ENCODE measurements at places on chromosomes 2 and 18.

- DNase-seq: no peak
These were observed 4.8 kb upstream of the ATP6V1C2 start for GRCh38 chr2:10716581-10716980.

GRCh38 chr2:85788603-85789002 is 34.8 kb downstream of the ATOH8 start:
- DNase-seq: no peak

GRCh38 chr2:31446848-31447247 is 32.3 kb upstream of the XDH start:
- no peak for DNase-seq

DNA sequence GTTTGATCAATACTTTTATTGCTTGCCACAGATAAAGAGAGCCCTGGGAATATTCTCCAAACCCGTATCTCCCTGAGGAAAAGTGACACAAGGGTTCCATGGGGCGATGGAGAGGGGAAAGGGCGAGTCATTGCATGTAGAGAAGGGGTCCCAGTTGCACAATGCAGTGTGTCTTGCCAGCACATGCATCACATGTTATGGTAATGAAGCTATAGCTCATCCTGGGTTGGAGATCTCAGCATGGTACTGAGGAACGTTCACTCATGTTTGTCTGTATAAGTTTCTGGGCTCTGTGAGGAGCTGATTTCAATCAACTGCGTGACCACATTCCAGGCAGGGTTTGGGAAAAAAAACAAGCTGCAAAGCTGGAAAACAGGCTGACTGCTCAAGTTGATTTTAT is 220.7 kb upstream of the MC4R start:
- DNase-seq: no peak

DNA sequence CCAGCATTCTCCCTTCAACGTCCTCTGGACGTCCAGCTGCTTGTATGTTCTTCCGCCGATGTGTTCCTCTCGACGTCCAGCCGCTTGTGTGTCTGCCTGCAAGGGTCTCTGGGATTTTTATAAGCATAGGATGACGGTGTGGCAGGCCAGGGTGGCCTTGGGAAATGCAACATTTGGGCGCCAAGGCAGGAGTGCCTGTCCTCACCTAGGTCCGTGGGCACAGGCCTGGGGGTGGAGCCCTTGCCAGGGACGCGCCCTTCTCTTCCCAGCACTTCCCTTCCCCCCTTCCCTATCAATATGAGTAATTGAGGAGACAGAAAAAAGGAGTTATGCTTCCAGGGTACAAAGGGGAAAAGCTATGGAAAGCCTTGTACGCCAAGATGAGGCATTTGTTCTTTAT is 6.4 kb downstream of the NLRC4 start:
- no peak for DNase-seq

DNA sequence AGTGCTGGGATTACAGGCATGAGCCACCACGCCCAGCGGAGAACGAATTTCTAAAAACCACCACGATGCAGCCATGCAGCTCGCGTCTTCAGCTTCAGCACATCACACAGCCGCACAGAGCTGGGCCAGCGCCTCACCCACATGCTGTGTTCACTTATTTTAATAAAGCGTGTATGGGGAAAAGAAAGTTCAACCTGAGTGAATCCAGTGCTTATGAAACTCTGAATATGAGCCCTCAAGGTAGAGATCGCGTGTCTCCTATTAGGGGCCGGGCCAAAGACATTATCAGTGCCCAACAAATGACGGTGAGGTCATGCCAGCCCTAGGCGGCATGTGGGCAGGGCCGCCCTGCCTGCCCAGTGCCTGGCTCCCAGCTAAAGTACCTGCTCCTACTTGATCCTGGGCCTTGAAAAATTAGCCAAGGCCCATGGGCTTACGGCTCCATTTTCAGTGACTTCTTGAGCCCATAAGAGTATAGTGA is 44.3 kb downstream of the SPRED2 start:
- DNase-seq: peak; percentile 46

- no peak for DNase-seq
These were observed 159.2 kb downstream of the DDX1 start for GRCh38 chr2:15750822-15751329.

DNA sequence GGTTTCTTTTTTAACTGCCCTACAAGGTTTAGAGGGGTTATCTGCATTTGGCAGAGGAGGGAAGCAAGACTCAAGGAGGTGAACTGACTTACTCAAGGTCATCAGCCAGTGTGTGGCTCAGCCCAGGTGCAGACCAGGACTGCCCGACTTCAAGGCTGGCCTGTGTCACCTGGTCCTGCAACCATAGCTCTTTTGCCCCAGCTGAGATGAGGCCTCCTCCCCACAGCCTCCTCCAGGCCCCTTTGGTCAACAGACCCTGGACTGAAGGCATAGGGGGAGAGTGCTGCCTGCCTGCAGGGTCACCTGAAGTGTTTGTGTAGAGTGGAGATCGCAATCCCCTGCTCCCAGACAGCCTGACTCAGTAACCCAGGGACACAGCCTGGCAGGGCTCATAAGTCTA is 168.5 kb upstream of the GLI2 start:
- no peak for DNase-seq

DNA sequence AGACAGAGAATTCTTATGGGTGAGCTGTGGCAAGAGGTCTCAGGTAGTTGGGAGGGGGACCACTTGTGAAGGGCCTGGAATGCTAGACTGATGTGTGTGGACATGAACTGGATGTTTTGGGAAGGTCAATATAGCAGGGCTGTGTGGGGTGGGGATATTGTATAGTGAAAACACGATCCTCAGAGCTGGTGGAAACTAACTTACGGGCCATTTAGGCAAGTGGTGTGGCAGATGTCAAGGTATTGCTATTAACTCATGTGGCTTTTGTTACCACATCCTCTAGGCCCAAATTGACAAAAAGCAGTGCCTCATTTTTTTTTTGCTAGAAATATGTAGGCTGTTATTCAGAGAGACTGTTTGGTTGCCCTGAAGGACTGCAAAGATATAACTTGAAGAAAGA is 8.0 kb upstream of the GALNT1 start:
- no peak for DNase-seq

GRCh38 chr18:8142131-8142711 is 467.0 kb upstream of the RAB12 start:
- no peak for DNase-seq

- no peak for DNase-seq
These were observed 131.4 kb downstream of the CD8B2 start for GRCh38 chr2:106618614-106619013.

DNA sequence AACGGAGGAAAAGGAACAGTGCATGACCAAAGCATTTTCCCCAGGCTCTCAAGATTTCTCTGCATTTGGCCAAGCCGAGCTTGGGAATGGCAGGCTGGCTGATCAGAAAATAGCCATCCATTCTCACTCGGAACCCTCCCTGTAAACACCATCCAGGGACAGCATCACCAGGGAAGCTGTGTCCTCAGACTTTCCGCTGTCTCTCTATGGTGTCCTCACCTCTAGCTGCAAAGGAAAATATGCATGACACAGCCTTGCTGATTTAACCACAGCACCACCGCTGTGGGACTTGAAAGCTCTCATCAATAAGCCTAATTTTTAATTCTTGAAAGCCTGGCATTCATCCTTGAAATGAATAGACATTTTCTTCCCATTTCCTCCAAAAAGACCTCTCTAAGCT is 311.7 kb downstream of the EIPR1 start:
- no peak for DNase-seq

DNA sequence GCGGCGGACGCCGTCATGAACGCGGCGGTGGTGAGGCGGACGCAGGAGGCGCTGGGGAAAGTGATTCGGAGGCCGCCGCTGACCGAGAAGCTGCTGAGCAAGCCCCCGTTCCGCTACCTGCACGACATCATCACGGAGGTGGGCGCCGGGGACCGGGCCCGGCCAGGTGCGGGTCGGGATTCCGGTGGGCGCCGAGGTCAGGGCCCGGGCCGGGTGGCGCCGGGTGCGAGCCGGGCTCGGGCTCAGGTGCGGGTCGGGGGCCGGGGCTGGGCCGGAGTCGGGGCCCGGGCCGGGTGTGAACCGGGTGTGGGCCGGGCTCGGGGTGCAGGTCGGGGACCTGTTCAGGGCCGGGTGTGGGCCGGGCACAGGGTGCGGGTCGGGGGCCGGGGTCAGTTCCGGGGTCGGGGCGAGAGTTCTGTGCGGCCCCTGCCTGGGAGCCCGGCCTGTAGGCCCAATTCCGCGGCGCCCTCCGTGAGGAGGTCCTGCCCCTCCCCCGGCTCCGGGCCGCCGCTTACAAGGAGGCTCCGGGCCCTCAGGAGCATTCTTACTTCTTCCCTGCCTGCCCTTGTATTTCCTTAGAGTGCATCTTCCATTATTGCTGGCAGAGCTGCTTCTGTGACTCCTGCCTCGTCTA is 447 bp downstream of the TRAF3IP1 start:
- DNase-seq: no peak

DNA sequence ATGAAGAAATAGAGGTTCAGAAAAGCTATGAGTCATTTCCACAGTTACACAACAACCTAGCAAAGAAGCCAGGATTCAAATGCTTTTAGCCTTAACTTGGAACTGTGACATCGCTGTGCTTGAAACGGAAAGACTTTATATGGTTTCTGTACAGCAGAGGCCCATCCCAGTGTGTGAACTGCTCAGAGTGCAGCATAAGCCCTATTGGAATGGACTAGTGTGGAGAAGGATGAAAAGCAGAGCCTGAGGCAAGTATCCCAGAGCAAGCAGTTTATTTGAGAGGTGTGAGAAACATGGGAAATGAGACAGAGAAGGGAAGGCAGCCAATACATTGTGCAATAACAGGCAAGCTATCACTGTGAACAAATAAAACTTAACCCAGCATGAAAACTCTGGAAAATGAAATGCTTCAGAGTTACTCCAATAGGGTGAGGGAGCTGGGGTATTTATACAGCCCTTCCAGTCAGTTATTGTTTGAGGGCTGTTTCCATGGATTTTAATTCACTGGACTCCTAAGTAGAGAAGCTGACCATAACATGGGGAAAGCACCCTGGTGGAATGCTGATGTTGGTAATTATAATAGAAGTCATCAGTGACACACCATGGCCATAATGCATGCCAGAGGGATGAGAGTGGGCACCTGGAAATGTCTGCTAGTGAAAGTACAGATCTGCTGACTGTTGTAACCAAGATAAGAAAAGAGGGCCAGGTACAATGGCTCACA is 254.0 kb upstream of the POU3F3 start:
- no peak for DNase-seq

DNA sequence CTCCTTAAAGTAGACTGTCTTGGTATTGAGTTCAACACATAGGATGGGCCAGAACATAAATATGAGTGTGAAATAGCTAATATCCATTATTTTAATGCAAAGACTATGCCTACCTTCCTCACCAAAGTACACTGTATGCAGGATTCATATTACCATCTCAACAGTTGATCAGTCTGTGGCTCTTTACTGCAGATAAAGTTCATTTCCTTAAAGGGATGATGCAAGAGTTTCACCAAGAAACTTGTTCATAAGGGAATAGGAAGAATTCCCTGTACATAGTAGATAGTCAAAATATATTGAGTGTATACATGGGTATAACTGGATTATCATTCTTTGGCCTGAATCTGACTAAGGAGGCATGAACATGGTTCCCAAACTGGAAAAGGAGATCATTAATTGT is 35.0 kb downstream of the MARS2 start:
- DNase-seq: no peak

DNA sequence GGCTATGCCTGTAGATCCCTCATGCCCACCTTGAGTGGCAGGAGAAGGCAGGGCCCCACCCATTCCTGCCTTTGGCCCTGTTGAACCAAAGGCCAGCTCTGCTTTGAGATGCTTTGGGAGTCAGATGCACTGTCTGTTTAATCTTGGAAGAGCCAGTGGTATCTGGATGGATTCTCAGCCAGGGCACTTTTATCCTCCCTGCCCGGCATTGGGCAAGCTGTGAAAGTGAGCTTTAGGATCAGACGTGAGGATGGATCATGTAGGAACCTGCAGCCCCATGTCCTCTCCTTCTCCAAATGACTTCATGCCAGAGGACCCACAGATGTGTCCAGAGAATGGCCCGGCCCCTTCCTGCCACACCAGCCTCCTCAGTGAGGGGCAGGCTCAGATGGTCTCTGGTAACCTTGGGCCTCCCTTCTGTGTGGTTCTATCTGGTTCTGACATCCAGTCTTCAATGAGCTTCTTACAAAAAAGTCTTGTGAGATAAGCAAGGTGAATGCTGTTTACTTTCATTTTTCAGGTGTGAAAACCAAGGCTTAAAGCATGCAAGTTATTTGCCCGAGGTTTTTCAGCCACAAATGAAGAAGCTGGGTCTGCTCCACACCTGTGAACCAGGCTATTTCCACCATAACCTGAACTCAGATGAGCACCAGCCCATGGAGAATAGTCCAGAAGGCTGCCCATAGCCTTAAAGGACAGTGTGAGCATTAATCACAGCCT is 123.8 kb downstream of the KCTD1 start:
- DNase-seq: no peak

DNA sequence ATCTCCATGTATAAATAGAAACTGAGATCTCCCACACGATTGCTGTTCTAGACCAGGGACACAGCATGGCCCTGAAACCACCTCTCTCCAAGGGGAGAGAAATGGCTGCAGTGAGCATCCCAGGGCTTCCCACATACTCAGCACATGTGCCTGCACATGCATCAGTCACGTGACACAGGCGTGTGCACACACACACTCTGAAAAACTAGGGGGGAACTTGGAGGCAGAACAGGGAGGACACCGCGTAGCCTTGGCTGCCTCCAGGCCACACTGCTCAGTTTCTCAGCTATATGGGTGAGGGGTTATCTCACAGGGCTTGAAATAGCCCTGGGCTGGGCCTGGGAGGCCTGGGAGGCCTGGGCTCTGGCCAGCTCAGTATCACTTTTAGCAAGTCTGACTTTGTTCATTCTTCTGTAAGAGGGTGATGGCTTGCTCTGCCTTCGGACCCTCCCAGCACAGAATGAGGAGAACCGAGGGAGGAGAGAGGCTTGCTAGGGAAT is 66.9 kb downstream of the EMX1 start:
- DNase-seq: no peak

GRCh38 chr2:167874812-167875211 is 372.6 kb downstream of the STK39 start:
- no peak for DNase-seq

DNA sequence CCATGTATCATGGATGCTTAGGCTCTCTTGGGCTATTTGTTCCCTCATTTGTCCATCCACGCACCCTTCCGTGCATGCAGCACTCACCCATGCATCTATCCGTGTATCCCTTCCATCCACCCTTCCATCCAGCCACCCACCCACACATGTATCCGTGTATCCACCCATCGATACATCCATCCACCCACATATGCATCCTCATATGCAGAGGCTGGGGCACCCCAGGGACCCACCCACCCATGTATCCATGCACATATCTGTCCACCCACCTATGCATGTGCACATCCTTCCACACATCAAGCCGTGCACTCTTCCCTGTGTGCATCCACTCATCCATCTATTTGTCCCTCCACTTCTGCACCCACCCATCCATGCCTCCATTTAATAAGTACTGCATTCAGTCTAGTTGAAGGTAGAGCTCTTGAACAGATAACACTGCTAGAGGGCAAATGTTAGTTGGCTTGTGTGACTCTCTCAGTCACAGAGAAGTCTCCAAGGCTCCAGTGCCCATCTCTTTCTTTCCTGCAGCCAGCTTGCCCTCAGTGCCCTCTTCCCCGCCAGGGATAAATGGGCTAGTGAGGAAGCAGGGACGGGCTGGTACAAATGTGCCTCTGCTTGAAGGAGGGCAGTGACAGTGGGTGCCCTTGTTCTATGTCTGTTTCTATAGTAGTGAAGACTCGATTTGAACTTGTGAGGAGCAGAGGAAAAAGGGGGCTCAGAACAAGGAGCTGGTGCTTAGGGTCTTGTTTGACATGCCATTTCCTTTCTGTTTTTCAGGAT is 61.5 kb downstream of the EMILIN2 start:
- DNase-seq: no peak

- DNase-seq: no peak
These were observed 254.0 kb upstream of the SLC14A2 start for GRCh38 chr18:45361125-45361851.

GRCh38 chr18:8091035-8091434 is 518.2 kb upstream of the RAB12 start:
- no peak for DNase-seq

Data from B cell (primary cell).